Activated gamma-delta T cell (primary cell): ENCODE measurements at places on chromosomes 4 and X.

DNA sequence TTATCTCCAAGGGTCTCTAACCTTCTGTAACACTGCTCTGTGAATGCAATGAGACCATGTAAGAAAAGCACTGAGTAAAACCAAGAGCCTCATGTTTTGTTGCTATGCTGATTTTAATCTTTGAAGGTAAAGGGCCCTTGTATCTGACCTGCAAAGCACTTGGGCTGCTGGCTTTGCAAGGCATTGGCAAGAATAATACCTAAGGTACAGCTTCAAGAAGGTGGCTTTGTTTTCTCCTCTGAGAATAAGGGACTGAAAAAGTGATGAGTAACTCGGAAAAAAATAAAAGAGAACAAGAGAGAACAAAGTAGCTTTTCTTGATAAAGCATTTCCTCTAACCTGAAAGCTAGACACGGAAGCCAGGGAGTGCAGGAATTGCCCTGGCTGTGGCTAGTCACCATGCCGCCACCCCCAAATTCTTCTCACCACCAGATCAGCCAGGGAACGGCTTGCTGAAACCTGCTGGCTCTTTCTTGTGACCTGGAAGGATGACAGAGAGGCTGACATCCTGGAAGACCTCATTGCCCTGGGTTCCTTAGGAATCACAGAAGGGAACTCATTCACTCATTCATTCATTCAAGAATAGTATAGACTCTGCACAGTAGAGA lies 41.8 kb upstream of the HS3ST1 start:
- no peak for DNase-seq

GRCh38 chrX:39627257-39627656 lies 470.5 kb downstream of the BCOR start:
- DNase-seq = no peak

DNA sequence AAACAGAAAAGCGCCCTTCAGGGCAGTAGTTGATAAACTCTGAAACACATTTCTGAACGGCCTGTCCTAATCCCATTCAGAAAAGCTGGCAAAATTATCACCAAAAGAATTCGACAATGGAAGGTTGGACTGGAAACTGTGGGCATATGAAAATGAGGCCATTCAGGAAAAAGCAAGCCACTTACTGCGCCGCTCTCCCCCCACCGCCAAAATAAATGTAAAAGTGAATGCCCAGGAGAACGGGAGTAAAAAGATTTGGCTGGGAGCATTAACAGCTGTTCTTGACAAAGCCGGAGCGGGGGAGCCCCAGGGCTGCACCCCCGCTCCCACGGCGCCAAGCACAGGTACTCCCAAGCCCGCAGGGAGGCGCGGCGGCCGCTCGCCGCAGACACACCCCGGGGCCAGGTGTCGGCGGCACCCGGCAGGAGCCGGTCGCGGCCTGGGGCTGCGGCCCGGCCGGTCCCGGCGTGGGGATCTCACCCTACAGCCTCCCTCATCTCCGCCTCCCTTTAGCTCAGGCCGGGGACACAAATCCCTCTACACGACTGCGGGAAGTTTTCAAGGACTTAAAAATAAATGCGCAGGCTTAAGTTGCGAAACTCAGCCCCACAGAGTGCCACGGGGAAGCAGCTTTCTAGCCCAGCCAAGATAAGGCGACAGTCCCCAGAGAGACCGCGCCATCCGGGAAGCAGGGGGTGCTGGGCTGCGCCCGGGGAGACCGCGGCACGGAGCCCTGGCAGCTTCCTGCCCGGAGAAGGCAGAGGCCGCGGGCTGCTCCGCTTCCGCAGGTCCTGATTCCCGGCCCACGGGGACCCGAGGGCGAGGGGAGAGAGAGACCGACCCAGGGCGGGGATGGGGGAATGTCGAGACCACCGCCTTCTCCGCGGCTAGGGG lies 593 bp downstream of the SH3RF1 start:
- DNase-seq = peak; percentile 18

GRCh38 chr4:1210971-1211370 lies 38.0 kb downstream of the CTBP1 start:
- DNase-seq = no peak

DNA sequence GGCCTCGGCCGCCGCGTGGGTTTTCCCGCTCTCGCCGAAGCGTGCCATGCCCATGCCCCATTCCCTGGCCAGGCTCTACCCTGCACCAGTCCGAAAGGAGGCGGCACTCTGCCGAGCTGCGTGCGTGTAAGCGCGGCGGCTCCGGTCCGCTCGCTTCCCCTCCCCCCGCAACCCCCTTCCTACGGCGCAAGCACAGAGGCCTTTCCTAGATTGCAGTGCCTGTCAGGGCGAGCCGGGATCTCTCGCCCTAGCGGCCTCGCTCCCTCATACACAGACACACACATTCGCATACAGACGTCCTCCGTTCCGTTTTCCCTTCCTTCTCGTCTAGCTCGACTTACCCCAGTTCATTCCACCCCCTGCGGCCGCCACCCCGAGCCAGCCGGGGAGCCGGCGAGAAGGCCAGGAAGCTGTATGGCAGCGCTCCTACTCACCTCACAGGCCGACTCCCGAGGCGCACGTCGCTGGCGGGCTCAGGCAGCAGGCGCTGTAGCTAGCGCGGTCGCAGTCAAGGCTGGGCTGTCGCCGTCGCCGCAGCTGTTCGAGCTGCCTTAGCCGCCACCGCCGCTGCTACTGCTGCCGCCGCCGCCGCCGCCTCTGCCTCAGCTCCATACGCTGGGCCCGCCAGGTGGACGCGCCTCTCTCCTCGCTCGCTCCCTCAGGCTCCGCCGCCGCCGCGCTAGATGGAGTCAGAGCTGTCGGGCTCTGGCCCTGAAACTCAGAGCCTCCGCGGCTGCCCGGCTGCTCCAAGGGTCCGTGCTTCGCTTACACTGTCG lies 615 bp downstream of the NEXMIF start:
- peak; percentile 7 for DNase-seq

- DNase-seq = no peak
Observed at GRCh38 chr4:8644461-8644891, 51.9 kb downstream of the CPZ start.

DNA sequence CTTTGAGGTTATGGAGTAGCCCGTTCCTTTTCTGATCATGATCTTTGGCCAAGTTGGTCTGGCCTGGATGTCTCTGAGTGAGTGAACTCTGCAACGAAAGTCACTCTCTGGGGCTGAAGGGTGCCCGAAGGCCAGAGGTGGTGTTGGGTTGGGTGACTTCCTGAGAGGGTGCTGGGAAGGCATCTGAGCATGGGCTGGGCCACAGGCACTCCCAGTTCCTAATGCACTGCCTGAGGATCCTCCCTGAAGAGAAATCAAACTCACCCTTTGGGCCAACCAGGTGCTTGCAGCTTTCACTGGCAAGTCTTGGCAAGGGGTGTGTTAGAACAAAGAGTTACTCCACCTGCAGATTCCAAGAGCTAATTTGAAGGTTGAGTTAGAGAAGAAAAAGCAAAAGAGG lies 66.4 kb upstream of the SCML1 start:
- DNase-seq = no peak

- no peak for DNase-seq
Observed at GRCh38 chr4:139624441-139625092, 41.1 kb upstream of the MGST2 start.

DNA sequence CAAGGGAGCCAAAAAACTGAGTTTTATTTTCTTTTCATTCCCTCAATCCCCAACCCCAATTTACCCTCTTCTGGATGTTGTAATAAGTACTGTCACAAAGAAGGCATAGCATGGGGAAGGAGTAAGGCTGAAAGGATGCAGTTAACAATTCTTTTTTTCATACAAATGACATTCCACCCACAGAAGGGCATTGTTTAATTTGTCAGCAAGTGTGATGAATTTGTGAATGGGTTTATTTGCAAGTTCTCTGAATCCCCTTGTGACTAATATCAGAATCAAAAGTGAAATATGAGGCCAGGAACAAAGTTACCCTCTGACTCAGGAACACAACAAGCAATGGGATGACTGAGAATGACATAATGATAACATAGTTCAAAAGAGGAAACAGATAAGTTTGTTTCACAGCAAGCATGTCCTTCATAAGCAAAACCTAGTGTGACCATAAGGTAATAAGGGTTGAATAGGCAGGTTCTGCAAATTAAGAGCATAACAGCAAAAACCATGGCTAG lies 2.1 kb downstream of the GEMIN8 start:
- DNase-seq = no peak

DNA sequence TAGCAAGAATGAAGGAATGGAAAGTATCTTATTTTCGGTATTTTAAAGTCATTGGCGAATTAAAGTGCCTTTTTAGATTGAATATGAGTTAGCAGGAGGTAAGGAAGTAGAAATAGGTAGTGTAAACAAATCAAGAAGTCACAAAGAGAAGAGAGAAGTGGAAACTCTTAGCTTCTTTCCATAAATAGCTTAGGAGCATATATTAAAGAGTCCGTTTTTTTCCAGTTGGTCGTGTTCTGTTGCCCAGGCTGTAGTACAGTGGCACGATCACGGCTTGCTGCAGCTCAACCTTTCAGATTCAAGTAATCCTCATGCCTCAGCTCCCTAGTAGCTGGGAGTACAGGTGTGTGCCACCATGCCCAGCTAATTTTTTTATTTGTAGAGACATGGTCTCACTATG lies 56.4 kb downstream of the UBE2K start:
- DNase-seq = no peak

DNA sequence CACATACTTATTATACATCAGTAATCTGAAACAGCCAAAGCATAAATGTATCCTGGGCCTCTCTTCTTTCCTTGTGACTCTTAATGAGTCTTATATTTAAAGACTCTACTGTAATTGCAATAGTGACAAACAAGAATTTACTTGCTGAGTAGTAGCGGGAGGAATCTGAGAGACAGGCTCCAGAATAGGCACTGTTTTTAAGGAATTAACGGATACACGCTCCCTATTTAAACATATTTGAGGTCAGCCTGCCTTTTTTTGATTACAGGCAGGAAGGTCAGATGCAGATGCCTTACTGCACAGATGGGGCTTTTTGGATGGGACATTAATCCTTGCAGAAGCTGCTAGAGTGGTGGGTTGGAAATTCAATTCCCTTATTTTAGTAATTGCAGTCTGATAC lies 196.3 kb upstream of the ANXA3 start:
- no peak for DNase-seq

DNA sequence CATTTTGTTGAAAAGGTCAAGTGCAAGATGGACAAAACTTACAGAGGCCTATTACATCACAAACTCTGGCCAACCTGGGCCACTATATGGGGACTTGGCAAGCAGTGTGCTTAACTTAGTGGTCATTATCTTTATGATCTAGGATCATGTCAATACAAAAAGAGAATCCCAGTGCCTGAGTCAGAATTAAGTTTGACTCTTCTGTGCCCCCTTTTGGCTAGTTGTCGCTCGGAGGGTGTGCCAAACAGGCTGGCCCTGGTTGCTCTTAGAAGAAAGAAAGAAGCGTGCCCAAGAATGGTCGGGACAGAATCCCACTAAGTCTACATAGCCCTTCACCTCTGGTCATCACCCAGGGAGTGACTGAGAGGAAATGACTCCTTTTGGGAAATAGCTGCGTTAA lies 100.1 kb downstream of the EIF4E start:
- DNase-seq = no peak

DNA sequence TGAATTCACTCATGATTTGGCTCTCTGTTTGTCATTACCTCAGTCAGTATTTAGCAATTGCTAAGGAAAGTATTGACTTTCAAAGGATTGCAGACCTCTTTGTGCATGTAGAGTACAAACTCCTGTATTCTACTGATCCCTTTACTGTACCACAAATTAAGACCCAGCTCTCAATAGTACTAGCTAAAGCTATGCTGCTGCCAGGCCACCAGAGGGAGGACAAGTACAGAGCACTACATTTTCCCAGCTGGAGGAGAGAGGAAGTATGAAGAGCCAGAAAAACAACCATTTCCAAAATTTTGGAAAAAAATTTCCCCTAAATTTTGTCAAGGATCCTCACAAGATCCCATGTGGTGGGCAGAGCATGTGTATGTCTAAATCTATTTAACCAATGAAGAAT lies 175.0 kb upstream of the MTMR8 start:
- no peak for DNase-seq

DNA sequence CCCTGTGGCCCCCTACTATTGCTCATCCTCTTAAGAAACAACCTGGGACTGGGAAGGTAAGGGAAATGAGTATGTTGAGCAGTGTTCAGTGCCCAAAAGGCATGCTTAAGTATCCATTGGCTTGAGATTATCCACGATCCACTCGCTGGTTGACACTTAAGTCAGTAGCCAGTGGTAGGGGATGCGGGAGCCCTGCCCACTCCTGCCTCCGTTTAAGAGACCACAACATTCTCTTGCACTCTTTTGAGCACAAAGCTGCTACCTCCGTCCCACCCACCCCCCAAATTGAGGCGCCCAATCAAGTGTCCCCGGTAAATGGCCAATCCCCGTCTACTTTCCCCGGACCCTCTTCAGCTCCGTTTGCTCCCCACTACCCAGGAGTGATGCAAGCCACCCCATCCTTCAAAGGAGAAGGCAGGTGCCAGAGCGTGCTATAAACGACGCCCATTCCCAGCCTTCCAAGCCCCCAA lies 25.0 kb downstream of the UTP14A start:
- DNase-seq = no peak
